Fibroblast of skin of back (primary cell): ENCODE measurements at places on chromosomes 5 and 9.

DNA sequence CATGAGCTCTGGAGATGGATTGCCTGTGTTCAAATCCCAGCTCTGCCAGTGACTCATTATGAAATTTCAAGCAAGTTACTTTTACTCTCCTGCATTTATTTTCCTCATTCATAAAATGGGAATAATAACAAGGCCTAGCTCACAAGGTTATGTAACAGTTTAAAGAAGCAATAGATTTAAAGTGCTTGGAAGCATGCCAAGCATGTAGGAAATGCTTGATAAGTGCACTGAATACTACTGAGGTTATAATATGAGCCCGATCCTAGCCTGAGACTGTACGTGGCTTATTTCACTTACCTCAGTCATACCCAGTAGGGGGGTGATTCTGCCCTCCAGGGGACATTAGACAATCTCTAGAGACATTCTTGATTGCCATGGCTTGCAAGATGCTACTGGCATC, 734.1 kb upstream of the WWC1 start:
- no peak for DNase-seq

GRCh38 chr5:74149395-74149794, 491.1 kb downstream of the ENC1 start:
- peak; percentile 81 for DNase-seq

DNA sequence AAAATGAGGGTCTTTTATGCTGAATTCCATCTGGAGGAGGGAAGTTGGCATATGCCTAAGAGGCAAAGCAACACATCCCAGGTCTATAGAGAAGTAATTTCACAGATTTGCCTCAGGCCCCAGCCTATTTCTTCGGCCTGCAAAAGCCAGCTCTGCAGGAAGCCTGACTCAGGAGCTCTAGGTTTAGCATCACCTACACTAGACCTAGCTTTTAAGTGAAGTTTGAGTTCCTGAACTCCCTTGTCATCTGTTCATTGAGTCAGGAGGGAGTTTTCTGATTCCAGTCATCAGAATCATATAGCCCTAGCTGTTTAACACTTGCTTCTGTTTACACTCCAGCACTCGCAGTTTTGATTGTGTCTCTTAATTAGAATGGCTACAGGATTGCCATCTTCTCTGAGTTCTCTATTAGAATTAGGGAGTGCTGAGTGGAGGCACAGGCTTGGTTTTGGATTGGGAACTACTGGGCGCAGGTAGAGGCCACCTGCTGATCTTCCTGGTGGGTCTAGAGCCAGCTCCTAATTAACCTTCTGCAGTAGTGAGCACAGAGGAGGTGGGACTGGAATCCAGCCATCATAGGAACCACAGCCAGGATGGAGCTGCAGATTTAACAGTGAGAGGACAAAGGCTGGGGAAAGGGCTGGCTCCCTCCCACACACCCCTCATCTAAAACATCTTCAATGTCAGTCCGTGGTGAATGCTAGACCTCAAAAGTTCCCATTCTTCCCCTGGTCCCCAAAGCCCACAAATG, 179.5 kb downstream of the TRIO start:
- no peak for DNase-seq

DNA sequence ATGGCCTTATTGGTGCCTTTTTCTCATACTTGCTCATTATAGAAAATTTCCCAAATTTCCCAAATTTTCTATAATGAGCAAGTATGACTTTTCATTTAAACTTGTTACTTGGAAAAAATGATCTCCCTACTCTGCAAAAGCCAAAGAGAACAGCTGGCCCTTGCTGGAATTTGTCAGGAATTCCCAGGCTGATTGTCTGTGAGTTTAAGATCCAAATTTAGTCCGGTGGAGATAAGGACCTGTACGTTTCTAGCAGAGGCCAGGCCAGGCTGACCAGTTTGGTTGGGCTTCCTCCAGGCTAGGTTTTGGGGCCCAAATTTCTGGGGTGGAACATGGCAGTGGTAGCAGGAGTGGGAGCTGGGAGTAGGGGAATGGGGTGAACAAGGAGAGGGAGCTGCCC, 51.9 kb downstream of the NEURL1B start:
- peak; percentile 34 for DNase-seq

DNA sequence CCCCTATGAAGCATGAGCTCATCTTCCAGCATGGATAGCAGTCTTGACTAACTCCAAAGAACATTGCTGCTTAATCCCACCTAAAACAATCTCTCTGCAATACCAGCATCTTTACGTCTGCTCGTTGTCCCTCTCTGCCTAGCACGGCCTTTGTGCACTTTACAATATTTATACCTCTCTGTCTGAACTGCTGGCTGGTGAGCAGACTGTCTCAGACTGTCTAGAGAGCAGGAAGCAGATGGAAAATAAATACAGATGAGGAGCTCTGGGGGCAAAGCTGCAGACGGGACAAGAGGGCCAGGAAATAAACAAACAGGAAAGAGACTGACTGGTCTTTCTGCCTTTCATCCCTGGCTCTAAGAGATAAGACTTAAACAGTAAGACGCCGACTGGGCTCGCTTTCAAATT, 224.8 kb downstream of the ENC1 start:
- DNase-seq = no peak

DNA sequence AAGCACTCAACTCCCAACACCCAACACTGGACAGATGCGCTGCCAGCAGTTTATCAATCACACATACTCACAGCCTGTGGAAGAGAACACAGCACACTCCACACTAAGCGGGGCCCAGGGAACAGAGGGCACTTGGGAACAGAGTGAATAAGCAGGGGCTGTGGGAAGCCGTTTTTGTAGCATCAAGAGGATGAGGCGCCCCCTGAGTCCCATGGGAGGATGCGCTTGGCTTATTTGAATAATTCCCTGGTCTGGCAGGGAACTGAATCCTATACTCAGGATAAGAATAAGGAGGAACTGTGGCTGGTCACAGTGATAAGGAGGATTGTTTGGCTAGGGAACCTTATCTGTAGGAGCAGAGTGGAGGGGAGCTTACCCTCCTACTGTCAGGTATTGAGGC, 96.1 kb upstream of the DNAH5 start:
- DNase-seq = peak; percentile 50
